Mucosa of gallbladder (tissue), 1 donor: ENCODE measurements at places on chromosomes 1 and 21. TPM values are rescaled to one million over a fixed set of nuclear protein-coding genes. Genes with fewer than 3 reads are reported as not detected.

TESK2 gene
- total RNA-seq, result 6.0 TPM

NEGR1 gene
- total RNA-seq, result 26.9 TPM

NBPF10 gene
- total RNA-seq, result 3.9 TPM

MRPS6 gene
- total RNA-seq, result 44.9 TPM

CYP4A11 gene
- 14.2 TPM for total RNA-seq

TMEM50A gene
- total RNA-seq, result 124 TPM

PFDN2 gene
- 35.4 TPM for total RNA-seq

CYYR1 gene
- 10.5 TPM for total RNA-seq

DENND2C gene
- 4.1 TPM for total RNA-seq

ZNF695 gene
- total RNA-seq, result 0.06 TPM

SLC44A5 gene
- 0.43 TPM for total RNA-seq

GRCh38 chr1:225613006-225613405 lies 39.9 kb downstream of the ENAH start:
- no peak for DNase-seq

DNA sequence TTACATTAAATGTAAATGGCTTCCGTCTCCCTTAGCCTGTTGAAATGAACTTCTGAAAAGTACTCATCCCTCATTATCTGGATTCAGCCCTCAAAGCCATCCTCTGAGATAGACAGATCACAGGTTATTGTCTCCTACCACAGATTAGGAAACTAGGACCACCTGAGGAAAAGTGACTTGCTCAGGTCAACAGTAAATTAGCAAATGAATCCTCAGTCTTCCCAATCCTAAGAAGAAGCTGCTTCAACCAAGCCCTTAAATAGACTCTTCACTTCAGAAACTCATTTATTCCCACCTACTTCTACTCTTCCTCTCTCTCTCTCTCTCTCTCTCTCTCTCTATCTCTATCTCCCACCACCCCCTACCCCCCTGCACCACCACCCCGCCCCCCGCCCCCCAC lies 152.3 kb downstream of the DMRTA2 start:
- DNase-seq, result no peak

DNA sequence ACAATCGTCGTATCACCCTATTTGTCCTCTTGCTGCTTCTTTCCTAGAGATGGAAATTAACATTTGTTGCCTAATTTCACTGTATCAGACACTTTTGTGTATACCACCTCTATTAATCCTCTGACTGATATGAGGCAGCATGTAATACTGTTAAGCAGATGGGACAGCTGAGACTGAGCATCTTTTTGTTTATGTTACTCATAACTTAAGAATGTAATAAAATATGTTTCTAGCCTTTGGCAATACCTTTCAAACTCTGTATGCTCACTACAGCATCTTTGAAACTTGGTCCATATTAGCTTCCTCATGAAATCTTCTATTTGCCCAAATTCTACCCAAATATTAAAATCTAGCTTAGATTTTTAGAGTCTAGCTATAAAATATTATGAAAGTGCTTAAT lies 2.3 kb downstream of the OR14K1 start:
- DNase-seq, result no peak

DNA sequence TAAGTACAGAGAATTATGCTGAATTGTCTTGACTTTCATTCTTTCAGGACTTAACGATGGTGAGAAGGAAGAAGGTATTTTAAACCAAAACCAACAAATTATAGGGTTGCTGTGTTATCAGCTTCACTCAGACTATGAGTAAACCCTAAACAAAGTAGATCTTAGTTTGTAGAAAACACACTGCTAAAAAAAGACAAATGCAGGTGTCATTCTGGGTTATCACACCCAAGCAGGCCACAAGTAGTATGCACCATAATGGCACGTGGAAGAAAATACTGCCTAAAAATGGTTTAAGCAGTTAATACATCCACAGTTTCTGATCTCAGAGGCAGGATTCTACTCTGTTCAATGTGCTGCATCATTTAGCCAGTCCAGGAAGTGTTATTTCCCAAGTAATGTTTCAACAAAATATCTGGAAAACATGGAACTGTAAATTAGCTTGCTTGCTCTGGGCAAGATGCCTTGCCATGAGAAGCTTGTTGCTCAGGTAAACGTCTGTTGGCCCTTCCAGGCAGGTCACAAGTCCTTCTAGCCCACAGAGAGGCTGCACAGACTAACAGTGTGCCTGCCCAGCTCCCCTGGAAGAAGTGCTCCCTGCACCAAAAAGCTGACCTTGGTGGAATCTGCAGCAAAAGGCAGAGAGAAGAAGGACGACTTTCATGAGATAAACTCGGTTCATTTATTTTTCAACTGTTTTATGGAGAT lies 4.1 kb downstream of the DIPK1A start:
- no peak for DNase-seq

GRCh38 chr21:24737296-24737850 lies 869.9 kb downstream of the MRPL39 start:
- no peak for DNase-seq

DNA sequence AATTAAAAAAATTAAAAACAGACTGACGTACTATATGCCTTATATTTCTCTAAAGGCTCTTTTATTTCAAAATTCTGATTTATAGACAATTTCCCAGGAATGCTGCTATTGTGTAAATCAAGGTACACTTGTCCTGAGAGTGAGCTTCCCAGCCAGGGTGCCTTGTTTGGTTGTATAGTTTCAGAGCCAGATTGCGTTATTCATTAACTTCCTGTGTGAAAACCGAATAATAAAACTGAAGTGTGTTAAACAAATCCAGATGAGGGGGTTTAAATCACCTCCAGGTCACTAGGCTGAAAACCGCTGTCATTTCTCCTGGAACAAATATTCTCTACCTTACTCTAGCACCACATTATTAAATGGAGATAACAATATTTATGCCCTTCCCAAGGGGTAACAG lies 68.7 kb downstream of the LMX1A start:
- no peak for DNase-seq

DNA sequence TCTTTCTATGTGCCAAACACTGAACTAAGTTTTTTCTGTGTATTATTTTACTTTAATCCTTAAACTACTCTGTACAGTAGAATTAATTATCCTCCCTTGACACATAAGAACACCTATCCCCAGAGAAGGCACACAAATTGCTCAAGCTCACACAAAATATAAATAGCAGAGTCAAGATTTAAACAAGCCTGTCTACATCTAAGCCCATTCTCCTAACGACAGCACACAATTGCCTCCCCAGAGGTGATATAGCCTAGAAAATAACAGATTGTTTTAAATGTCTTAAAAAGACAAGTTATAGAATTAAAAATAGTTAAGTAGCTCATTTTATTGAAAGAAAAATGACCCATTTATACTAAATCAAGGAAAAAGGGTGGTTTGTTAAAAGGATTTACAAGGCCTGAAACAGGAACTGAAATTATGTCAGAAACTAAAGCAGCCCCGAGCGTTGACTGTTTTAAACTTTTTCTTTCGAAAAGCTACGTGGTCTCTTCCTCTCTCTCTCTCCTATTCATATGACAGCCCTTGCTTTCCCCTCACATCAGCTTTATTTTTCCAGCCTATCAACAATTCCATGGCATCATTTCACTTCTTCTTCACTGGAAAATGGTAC lies 30.5 kb downstream of the TNFSF18 start:
- no peak for DNase-seq

DNA sequence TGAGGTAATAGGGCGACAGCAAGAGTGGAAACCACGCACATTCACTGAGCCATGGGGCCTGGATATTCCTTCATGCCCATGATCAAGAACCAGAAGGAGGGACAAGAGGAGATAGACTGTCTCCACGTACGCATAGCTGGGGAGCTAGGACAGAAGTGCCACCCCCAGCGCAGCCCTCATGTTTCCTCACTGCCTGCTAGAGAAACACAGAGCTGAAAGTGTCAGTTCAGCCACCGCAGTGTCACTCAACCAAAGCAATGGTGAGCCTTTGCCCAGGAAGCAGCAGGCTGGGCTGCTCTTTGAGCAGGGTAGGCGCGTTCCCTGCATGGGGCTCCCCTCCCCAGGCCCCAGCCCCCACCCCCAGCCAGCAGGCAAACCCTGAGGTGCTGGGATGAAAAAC lies 68.5 kb downstream of the STUM start:
- DNase-seq, result no peak

DNA sequence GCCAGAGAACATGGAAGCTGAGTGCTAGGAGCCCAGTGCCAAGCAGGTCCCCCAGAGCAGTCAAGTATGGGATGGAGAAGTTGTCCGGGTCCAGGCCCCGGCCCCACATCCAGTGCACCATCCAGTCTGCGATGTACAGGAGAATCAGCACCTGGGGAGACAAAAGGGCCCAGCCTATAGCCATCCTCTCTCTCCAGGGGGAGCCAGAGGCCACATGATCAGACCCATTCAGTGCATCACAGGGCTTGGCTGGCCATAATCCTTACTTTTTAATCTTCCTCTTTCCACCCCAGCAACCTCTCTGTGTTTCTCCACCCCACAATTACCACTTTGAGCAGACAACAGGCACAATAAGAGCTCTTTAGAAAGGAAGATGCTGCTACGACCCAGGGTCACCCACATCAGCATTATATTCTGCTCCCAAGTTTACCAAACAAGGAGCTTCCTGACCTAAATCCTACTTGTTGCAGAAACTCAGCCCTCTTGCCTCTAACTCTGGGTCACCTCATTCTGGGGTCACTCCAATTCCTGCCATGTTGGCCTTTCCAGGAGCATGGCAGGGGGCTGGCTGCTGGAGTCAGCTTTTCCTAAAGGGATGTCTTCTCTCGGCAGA lies 16.4 kb upstream of the RAB29 start:
- peak; percentile 68 for DNase-seq

GRCh38 chr1:16903458-16903796 lies 7.6 kb downstream of the RNU1-2 start:
- DNase-seq, result no peak

- DNase-seq, result no peak
Measured at GRCh38 chr1:240784776-240785175, 172.8 kb upstream of the GREM2 start.

DNA sequence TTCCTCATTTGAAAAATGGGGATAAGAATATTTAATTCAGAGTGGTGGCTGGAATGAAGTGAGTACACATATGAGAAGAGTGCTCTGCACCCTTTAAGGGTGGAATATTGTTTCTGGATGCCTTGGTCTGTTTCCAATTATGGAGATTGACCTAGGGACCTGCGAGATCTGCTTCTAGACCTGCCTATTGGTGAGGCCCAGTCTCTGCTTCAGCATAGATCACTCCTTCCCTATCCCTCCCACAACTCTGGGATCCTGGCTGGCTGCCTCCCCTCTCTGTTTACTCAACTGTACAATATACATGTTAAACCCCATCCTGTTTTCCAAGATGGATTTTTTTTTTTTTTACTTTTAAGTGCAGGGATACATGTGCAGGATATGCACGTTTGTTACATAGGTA lies 6.4 kb upstream of the LDLRAD1 start:
- no peak for DNase-seq

DNA sequence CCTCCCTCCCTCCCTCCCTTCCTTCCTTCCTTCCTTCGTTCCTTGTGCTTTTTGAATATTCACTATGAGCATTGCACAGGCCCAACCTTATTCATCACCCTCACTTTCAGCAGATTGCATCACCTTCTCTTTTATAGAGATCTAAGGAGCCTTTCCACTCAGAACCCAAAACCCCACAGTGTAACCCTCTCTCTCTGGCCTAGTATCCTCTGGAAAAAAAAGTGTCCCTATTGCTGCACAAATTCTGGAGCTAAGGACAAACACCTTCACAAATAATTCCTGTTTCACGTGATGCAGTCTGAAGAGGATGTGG lies 25.6 kb downstream of the OR10J5 start:
- no peak for DNase-seq

- DNase-seq, result no peak
Measured at GRCh38 chr1:214970016-214970415, 112.5 kb upstream of the KCNK2 start.

DNA sequence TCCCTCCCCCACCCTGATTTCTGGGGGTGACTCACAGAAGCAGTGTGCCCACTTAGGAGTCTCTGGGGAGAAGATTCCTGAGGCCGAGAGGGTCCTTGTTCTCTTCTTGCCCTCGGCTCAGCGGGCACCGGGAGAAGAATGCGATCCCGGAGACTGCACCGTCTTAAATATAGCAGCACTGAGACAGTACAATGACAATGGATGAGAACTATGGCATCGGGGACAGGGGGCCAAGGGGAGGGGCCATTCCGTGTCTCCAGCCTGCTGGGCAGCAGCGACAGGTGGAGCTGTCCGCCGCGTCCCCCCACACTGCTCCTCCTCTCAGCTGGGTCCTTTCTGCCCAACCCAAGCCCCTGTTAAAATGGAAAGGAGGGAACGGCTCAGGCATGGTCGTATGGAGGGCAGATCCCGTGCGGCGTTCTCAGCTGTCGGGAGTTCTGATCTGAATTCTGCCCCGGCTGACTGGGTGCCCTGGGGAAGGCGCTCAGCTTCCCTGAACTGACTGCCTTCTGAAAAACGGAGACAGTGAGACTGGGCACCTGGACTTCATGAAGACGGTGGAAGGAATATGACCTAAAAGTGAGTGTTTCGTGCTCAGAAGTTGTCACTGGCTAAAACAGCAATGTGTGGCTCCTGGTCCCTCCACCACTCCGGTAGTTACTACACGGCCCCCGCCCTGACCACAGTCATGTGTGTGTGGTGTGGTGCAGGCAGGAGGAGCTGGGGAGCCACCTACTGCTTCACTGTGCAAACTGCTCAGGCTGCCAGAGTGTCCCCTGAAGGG lies at the start of gene MYOM3:
Gene MYOM3 (minus strand): TSS at position 140 of the 784 bp plus-strand sequence. CDS start 3,499 bp downstream, outside the sequence.
- DNase-seq, result peak; percentile 60

- DNase-seq, result no peak
Measured at GRCh38 chr1:232211149-232211548, 418.8 kb downstream of the SIPA1L2 start.

- DNase-seq, result no peak
Measured at GRCh38 chr21:25462517-25462971, 144.7 kb downstream of the MRPL39 start.

- DNase-seq, result no peak
Measured at GRCh38 chr1:59163268-59164092, 133.4 kb upstream of the FGGY start.

- no peak for DNase-seq
Measured at GRCh38 chr21:44572959-44573583, 458 bp upstream of the KRTAP10-4 start.

- DNase-seq, result peak; percentile 96
Measured at GRCh38 chr1:42035830-42036604, 117.2 kb upstream of the GUCA2B start.

- DNase-seq, result no peak
Measured at GRCh38 chr1:230636575-230637148, 5.6 kb upstream of the COG2 start.

DNA sequence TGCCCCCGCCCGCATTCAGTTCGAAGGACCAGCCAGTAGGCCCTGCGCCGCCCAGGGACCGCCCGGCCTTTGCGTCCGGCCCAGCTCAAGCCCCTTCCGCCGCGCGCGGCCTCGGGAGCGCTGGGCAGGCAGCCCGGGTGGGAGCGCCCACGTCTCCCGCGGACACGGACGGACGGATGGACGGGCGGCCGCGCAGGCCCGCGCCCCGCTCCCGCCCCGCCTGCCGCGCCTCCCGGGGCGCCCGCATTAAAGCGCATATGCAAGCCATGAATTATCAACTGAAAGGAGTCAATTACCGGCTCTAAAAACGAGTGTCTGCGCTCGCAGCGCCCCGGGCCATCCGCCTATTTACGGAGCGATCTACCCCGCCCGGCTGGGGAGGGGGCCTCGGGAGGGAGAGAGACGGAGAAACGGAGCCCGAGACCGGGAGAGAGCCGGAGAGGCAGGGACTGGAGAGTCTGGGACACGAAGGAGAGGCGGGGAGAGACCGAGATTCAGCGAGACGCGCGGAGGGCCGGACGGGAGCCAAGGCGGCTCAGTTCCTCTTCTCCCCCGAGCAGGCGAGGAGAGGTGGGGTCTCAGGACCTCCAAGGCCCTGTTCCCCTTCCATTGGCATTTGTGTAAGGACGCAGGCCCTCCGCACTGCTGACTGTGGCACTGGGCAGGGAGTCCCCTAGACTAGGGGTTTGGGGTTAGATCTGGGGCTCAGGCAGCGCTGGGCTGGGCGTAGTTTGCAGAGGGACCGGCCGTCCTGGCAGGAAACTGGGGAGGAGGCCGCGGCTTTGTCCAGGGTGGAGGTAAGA lies 41.3 kb upstream of the DMBX1 start:
- DNase-seq, result no peak
